ENCODE measurements at places on chromosomes 13 and 19.

DNA sequence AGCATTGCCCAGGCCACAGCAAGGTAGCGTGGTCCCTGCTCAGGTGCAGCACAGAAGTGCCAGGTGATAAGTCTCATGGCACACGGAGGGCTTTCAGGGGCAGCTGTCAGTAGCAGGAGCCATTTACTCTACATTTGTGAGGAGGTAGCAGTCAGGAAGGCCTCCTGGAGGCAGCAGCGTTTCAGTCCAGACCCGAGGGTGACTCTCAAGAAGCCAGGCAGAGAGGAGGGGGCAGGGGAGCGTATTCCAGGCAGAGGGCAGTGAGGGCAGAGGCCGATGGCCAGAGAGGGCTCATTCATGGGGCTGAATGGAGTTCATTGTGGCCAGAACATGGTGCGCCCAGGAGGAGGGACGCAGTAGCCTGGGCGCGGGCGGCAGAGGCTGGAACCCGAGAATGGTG lies 8.9 kb downstream of the PIAS4 start:
- no peak for DNase-seq

- no peak for DNase-seq
Measured at GRCh38 chr13:109130093-109130835, 500.9 kb downstream of the MYO16 start.

DNA sequence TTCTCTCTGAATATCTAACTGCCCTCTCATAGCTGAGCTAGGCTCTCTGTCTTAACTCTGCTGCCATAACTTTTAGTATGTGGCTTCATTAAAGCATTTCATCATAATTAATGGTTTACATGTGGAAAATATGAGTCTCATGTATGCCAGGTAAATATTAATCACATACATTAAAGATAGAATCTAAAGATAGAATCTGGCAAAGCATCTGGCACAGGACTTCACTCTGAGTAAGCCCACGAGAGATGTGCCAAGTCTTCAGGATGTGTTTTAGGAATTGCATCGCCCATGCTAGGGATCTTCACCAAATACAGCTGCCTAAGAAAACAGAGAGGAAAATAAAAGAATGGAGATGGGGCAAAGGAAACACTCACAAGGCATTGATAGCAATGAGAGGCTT lies 285.8 kb downstream of the DIAPH3 start:
- DNase-seq, result no peak

GRCh38 chr19:36547001-36547732 lies 19.1 kb upstream of the ZNF260 start:
- DNase-seq, result no peak

GRCh38 chr13:40118337-40118736 lies 462.9 kb downstream of the COG6 start:
- DNase-seq, result no peak

- no peak for DNase-seq
Measured at GRCh38 chr19:15404097-15404779, 14.6 kb downstream of the AKAP8L start.

GRCh38 chr19:15587663-15588062 lies 27.4 kb upstream of the CYP4F8 start:
- DNase-seq, result no peak

DNA sequence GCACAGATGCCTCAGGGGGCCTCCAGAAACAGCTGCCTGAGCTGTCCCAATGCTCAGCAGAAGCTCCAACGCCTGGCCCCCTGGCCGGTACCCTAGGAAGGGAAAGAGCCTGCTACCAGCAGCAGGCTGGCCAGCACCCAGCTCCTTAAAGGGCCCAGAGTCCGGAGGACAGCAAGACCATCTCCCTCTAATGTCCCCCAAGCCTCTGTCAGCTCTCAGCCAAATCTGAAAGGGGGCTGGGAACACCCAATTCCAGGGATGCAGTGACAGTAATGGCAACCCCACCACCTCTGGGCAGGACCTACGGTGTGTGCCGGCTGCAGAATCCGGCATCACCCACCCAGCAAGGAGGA lies 4.2 kb downstream of the PPP6R1 start:
- no peak for DNase-seq

DNA sequence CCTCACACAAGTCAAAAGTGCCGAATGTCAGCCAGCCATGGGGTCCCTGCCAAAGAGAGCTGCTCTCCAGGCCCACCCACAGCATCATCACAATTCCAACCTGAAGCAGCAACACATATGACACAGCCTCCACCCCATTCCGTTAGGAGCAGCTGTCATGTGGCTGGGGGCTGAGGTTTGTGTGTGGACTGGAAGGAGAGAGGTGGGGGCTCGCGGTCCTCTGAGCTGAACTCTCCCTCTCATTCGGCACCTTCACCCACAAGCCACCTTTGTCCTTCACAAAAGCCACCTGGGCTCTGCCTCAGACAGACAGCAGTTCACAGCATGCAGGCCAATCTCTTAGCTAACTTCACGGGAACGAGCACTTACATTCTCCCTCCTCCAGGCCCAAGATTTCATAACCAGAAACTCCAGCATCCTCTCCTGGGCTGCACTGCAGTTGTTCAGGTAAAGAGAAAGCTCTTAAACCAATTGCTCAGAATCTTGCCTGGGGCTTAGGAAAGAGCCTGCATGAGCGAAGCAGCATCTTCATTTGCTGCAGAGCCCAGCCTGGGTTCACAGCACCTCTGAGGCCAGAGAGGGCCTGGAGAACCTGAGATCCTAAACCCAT lies 7.2 kb downstream of the RAB20 start:
- DNase-seq, result no peak

- no peak for DNase-seq
Measured at GRCh38 chr13:23434491-23434890, 989 bp upstream of the SACS start.

DNA sequence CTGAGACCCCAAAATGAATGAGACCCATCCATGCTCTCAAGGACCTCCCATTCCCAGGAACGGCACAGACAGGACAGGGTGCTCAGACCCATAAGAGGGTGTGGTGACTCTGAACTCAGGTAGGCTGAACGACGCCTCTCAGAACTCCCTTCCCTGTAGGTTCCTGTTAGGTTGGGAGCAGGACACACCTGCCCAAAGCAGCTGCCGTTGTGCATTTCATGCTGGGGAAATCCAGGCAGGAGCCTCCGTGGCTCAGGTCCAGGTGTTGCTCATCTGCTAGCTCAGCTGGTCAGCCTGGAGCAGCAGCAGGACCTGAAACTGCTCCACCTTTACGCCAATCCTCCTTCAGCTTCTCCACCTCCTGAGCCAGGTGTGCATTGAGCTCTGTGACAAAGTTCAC lies 19.1 kb upstream of the TEX101 start:
- no peak for DNase-seq

Measured in NCI-H2081 treated with DMSO at 0.1 percent for 48 hours (cell line).